ENCODE measurements at places on chromosomes 12 and 14.

DNA sequence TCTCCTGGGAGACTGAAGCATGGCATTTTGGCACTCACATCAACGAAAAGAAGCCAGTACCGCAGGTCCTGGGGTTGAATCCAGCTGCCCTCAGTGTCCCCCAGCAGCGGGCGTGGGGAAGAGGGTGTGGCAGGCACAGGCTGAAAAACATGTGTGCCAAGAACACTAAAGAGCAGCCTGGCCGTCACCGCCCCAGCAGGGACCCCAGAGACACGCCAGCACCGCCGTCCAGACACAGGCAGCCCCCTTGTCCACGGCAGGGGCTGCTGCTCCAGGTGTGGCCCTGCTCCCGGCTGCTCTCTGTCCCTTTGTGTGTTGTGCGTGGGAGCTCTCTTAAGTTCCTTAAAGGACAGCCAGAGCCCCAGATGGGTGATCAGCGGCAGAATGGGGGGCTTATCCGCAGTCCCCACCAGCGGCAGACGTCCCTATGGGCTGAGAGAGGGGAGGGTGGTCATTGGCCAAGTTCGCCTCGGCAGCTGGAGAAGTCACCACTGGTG, 556 bp downstream of the PHETA1 start:
- DNase-seq = no peak

- no peak for DNase-seq
These were observed 2.9 kb downstream of the MMP14 start for GRCh38 chr14:22839159-22839779.

- DNase-seq = no peak
These were observed 3.0 kb upstream of the TBX3 start for GRCh38 chr12:114686773-114687500.

GRCh38 chr12:106285982-106286381, 16.6 kb upstream of the TCP11L2 start:
- DNase-seq = no peak

- DNase-seq = no peak
These were observed 22.3 kb downstream of the SYT1 start for GRCh38 chr12:78886719-78887407.

DNA sequence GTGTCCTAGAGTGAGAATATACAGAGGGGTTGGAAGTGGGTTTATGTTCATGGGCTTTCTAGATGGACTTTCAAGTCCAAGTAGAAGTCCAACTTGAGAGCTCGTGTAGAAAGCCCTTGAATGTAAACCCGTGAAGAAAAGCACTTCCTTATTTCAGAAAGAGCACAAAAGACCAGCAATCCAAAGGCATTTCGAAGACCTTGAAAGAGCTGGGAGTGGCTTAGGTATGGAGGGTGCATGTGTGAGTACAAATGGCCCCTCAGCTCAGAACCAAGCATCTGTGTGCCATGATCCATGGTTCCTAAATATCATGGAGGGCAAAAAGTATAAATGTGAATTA, 160.7 kb downstream of the ETV6 start:
- DNase-seq = no peak

DNA sequence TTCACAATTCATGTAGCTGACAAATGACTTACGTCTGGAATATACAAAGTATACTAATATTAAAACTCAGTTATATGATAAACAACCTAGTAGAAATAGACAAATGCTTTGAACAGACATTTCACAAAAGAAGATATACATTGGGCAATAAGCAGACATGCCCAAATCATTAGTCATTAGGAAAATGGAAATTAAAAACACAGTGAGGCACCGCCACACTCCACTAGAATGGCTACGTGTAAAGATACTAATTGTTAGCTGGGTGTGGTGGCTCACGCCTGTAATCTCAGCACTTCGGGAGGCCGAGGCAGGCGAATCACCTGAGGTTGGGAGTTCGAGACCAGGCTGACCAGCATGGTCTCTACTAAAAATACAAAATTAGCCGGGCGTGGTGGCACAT, 248.9 kb upstream of the TMEM132C start:
- no peak for DNase-seq

DNA sequence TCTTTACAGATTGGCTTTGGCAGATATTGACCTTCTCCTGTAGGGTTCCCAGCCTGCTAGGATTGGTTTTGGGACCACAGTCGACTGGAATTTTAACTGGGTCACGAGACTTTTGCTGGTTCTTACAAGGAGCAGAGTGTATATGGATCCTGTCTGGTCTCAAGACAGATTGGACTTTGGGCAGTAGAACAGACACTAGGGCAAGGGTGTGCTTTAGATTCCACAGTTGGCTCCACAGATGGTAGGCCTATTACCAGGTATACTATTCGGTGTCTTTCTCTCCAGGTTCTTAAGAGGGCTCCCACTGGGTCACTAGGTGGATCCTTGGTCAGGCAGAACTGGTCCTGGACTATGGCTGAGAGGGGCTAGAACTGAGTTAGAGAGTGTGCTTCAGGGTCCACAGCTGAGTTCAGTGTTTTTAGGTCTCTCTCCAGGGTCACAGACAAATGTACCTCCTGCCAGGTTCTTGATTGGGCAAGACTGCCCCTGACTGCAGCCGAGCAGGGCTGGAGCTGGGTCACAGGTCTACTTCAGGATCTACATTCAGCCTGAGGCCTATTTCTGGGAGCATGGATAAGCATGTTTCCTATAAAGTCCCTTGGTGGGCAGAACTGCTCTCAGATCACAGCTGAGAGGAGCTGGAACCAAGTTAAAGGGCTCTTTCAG, 460.2 kb downstream of the TMEM117 start:
- DNase-seq = no peak

GRCh38 chr12:104852896-104853295, 105.2 kb downstream of the SLC41A2 start:
- no peak for DNase-seq

DNA sequence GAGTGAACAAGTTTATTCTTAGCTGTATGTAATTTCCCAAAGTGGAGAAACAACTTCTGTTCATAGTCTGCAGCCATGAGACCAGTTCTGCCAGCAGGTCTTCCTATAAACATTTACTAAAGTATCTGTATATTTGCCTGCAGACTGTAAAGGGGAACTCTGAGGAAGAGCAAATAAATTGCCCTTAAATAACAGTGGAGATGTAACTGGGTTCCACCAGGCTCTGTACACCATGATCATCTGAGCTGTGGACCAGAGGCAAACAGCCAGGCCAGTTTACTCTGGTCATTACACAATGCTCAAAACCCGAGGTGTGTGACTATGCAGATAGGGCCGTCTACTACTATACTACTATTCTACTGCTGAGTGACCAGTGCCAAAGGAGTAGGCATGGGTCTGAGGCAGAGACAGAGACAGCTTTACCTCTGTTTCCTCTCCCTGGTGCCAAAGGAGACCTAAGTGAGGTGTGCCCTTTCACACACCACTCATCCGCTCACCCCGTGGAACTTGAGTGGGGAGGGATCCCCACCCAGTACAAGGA, 21.1 kb upstream of the CERS5 start:
- no peak for DNase-seq

GRCh38 chr14:90341784-90342183, 10.0 kb upstream of the NRDE2 start:
- no peak for DNase-seq

- no peak for DNase-seq
These were observed 214.9 kb downstream of the ADAMTS20 start for GRCh38 chr12:43336962-43337555.

- DNase-seq = no peak
These were observed 3.1 kb upstream of the TPH2 start for GRCh38 chr12:71935594-71935993.

GRCh38 chr12:57476162-57476992, 3.3 kb downstream of the ARHGAP9 start:
- DNase-seq = peak; percentile 29

- no peak for DNase-seq
These were observed 16.2 kb downstream of the SYNE3 start for GRCh38 chr14:95500201-95500681.

DNA sequence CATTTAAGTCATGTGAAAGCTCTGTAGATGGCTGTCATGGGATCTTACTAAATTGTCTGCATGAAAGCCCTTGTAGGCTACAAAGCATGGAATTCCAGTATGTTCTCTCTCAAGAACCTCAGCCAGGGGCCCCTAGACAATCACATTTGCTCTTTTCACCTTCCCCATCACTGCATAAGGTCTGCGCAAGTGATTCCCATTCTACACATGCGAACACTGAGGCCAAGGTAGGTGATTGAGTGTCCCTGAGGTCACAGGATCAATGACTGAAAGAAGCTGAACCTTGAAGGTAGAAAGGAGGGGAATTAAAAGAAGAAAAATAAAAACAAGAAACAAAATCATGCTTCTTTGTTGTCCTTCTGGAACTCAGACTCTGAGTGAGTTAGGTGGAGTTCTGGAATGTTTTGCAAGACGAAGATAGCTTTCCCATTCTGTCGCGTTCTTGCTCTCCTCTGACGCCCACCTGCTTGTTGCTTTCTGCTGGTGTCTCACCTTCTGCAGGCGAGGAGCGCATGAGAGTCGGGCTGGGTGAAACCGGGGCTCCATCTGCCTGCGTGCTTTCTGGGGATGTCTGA, 79.9 kb downstream of the SPRING1 start:
- DNase-seq = no peak

- DNase-seq = no peak
These were observed 31.2 kb downstream of the GSC start for GRCh38 chr14:94738751-94739150.

GRCh38 chr12:12331244-12331771, 18.7 kb downstream of the MANSC1 start:
- DNase-seq = no peak

DNA sequence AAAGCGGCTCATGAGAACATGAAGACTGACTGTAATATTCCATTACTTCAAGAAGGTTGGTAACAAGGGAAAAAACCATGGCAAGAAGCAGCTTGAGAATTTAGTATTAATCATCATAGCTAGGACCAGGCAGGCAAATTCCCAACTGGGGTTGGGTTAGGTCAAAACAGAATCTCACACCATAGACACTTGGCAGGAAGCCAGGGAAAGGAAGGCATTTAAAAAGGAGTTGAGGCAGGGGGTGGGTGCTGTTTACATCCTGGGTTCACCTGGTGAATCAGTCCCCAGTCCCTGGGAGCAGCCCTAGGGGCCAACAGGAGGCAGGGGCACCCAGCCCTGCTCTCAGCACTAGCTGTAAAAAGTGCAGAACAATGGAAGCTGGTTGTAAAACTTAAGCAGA, 108.6 kb downstream of the EGLN3 start:
- no peak for DNase-seq

GRCh38 chr14:82094829-82095345, 561.2 kb upstream of the SEL1L start:
- DNase-seq = no peak

- DNase-seq = no peak
These were observed 57.9 kb downstream of the RFLNA start for GRCh38 chr12:124352839-124353238.

GRCh38 chr12:11559626-11560340, 89.7 kb upstream of the ETV6 start:
- DNase-seq = no peak

Measured in stimulated activated CD8-positive, alpha-beta memory T cell treated with anti-CD3 and anti-CD28 coated beads, Interleukin-7, amount 100 ng/mL, for 4 hours (primary cell).